ENCODE measurements at places on chromosomes 11 and 22. TPM values are rescaled to one million over a fixed set of nuclear protein-coding genes. Genes with fewer than 3 reads are reported as not detected.

SUSD2 gene
- 6.7 TPM for polyA plus RNA-seq

GRCh38 chr11:94746721-94747120, 21.4 kb upstream of the AMOTL1 start:
- no peak for DNase-seq

DNA sequence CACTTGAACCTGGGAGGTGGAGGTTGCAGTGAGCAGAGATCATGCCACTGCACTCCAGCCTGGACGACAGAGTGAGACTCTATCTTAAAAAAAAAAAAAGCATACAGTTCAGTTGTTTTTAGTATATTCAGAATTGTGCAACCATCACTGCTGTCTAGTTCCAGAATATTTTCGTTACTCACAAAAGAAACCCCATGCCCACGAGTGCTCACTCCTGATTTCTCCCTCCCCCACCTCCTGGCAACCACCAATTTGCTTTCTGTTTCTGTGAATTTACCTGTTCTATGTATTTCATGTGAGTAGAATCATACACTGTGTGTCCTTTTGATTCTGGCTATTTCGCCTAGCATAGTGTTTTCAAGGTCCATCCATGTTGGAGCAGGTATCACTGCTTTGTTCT, 24.8 kb downstream of the PTPRJ start:
- no peak for DNase-seq

- DNase-seq: no peak
Measured at GRCh38 chr11:68763181-68763721, 11.9 kb upstream of the TESMIN start.

DNA sequence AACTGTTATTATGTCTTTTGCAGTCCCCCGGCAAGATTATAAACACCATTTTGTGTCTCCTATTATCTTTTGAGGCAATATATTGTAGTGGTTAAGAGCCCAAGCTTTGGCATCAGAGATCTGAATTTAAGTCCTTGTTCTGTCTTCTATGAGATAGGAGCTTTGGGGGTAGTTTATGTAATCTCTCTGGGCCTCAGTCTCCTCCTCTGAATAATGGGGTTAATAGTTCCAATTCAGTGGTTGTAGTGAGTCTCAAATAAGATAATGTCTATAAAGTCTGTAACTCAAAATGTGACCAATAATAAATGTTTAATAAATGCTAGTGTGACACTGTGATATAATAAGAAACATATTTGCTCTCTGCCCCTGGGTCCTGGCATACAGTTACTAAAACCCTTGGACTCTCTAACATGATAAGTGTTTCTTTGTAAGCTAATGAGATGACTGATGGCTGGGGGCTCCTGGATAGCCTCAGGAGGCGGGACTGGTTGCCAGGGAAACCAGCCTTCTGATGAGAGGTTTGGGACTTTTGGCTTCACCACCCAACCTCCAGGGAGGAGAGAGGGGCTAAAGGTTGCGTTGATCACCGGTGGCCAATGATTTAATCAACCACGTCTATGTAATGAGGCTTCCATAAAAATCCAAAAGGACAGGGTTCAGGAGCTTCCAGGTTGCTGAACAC, 183.4 kb upstream of the MTMR2 start:
- DNase-seq: no peak

DNA sequence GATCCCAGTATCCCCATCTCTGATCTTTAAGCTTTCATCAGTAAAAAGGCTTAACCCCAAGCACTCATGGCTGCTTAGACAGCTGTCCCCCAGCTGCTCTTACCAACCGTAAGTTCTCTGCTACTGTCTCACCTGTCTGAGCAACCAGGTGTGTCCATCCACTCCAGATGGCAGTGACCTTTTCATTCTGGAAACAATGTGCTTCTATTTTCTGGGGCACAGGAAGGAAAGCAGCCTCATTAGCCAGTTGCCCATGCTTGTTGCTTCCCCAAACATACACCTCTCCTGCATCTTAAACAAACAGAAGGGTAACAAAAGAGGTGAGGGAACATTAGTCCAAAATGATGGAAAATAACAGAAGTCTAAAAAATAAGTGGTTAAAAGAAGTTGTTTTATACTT, 24.4 kb downstream of the SERGEF start:
- no peak for DNase-seq

- no peak for DNase-seq
Measured at GRCh38 chr11:84853841-84854497, 773.2 kb downstream of the DLG2 start.

BCO2 gene
- 70.8 TPM for polyA plus RNA-seq

- DNase-seq: peak; percentile 61
Measured at GRCh38 chr11:121534131-121535093, 81.6 kb upstream of the SORL1-AS1 start.
